ENCODE measurements at places on chromosomes 2 and 18.

- DNase-seq, result no peak
Observed at GRCh38 chr2:105384216-105384615, 14.6 kb downstream of the FHL2 start.

- DNase-seq, result no peak
Observed at GRCh38 chr2:105373344-105373781, 25.5 kb downstream of the FHL2 start.

GRCh38 chr2:33246432-33246831, 230.0 kb upstream of the RASGRP3 start:
- no peak for DNase-seq

DNA sequence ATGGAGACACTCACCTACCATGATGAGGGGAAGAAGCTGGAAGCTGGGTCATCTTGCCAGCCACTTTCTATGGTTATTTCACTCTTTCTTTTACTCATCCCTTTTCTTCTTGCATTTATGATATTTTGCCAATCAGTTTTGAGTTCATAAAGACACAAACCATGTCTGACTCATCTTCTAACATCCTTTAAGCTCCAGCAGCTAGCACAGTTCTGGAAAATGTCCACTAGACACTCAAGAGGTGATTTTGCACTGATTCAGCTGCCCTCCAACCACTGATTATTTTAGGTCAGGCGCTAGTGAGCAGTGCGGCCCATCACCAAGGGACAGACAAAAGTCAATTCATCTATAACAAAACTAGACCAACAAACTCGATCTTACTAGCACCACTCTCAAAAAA, 537.1 kb upstream of the ID2 start:
- no peak for DNase-seq

- DNase-seq, result no peak
Observed at GRCh38 chr2:219626540-219626939, 890 bp upstream of the SLC4A3 start.

GRCh38 chr18:57804557-57804956, 1.4 kb upstream of the ATP8B1 start:
- no peak for DNase-seq

GRCh38 chr2:178452870-178453269, 1.7 kb downstream of the PJVK start:
- no peak for DNase-seq

GRCh38 chr2:111923276-111923804, 24.9 kb downstream of the MERTK start:
- no peak for DNase-seq

DNA sequence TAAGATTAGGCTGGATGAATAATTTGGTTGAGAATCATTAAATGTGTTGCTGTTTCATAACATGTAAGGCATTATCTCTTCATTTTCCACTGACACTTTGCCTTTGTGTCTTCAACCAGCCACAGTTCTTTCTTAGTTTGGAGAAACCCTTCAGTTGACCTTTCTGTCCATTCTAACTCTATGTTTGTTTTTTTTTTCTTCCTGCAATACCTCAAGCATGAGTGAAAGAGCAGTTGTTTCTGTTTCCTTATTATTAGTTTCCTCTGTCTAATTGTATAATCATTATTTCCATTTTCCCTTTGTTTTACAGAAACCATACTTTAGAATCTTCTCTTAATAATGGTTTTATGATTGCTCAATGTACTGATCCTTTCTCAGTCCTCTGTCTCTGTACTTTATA, 25.6 kb downstream of the HADHB start:
- DNase-seq, result no peak

- no peak for DNase-seq
Observed at GRCh38 chr2:189582140-189582808, 1.7 kb upstream of the SLC40A1 start.

DNA sequence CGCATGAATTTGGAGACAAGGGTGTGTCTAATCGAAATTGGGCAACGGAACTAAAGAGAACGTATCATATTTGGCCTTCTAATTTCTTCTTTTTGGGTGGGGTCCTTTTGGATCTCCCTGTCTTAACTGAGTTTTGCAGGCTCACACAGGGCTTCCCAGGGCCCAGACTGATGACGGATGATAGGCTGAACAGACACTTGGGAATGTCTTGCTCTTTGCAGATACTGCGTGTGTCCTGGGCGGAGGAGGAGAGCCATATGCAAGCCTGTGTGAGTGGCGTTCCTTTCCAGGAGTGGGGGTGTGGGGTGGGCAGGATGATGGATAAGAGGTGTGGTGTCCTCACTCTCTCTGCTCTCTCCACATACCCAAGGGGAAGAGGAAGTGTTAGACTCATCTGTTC, 40.1 kb downstream of the TNP1 start:
- DNase-seq, result no peak

- no peak for DNase-seq
Observed at GRCh38 chr2:9961013-9961412, 9.5 kb downstream of the GRHL1 start.

DNA sequence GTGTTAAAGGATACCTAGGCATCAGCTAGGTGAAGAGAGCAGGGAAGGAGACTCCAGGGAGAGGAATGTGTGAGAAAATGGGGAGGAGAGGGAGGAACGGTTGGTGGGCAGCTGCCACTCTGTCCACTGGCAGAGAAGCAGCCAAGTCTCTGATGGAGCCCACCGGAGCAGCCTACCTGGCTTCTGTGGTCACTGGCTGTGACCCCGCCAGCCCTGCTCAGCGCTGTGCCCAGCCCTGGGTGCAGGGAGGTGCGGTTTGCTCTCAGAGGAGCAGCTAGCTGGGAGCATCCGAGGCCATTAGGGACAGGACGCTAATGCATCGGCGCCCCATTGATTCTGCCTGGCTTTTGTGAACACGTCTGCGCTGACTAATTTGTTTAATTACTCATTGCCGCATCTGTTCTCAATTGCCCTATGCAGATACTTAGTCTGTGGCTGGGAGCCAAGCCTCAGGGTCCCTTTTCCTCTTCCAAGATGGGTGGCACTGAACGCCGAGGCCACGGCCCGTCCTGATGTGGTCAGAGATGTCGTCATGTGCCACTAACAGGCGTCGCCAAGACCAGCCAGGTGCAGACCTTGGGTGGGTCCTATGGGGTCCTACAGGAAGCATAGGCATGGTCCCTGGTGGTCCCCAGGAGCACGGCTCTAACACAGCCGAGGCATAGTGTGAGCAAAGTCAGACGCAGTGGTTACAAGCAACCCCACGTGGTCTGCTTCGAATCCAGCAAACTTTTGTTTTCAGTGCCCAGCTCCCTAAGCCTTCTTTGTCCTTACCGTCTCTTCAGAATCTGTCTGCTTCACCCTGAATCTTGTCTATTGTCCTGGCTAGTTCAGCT, 82.0 kb downstream of the RRM2 start:
- DNase-seq, result no peak

GRCh38 chr18:10035281-10035991, 121.6 kb downstream of the VAPA start:
- no peak for DNase-seq

GRCh38 chr2:221554769-221555493, 17.2 kb downstream of the EPHA4 start:
- no peak for DNase-seq

GRCh38 chr2:179768765-179769164, 92.6 kb downstream of the ZNF385B start:
- DNase-seq, result no peak

DNA sequence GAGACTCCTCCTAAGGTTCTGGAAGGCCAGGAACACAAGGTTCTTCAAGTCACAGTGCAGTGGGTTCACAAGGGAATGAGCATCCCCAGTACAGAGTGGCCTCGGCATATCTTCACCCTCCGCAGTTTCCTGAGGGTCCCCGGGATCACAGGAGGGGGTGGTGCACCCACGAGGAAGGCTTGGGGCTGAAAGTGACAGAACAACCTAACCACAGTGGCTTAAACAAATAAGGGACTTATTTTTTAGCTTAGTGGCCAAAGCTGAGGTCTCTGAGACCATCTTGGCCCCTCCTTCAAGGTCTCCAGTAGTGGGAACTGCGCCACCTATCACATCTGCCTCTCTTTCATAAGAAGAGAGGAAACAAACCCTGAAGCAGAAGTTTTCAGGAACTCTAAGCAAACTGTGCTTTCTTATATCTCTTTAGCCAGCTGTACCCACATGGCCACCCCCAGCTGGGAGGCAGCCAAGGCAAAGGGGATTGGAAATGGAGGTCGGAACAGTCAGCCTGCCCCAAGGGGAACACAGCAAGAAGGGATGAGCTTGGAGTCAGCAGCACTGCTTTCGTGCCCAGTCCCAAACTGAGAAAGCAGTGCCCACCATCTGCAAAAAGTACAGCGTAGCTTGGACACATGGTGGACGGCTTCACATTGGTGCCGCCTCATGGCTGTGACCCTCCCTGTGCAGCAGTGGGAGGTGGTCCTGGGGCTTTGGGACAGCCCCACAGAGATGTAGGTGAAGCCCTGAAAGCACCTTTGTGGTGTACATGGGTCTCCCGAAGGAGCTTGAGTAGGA, 260.0 kb upstream of the ID2 start:
- DNase-seq, result no peak

GRCh38 chr18:28837100-28837499, 660.2 kb upstream of the CDH2 start:
- DNase-seq, result no peak

DNA sequence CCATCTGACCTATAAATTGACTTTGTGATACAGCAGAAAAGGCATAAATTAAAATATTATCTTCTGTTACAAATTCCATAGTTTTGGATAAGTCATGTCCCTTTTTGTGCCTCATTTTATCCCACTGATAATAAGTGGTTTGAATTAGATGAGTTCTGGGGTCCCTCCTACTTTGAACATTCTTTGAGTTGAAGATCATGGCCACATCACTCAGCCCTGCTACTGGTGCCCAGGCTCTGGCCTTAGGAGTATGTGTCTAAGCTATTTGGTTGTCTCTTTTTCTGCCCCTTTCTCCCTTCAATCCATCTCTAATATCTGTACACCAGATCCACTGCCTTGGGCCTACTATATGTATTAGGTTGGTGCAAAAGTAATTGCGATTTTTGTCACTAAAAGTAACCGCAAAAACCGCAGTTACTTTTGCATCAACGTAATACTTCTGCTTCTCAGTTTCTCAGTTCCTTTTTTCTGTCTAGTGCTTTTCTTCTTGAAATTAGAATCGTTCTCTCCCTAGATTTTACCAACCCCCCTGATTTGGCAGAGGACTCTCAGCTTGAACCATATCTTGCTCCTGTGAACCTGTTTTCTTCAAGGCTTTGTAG, 362.5 kb upstream of the TNP1 start:
- DNase-seq, result no peak

DNA sequence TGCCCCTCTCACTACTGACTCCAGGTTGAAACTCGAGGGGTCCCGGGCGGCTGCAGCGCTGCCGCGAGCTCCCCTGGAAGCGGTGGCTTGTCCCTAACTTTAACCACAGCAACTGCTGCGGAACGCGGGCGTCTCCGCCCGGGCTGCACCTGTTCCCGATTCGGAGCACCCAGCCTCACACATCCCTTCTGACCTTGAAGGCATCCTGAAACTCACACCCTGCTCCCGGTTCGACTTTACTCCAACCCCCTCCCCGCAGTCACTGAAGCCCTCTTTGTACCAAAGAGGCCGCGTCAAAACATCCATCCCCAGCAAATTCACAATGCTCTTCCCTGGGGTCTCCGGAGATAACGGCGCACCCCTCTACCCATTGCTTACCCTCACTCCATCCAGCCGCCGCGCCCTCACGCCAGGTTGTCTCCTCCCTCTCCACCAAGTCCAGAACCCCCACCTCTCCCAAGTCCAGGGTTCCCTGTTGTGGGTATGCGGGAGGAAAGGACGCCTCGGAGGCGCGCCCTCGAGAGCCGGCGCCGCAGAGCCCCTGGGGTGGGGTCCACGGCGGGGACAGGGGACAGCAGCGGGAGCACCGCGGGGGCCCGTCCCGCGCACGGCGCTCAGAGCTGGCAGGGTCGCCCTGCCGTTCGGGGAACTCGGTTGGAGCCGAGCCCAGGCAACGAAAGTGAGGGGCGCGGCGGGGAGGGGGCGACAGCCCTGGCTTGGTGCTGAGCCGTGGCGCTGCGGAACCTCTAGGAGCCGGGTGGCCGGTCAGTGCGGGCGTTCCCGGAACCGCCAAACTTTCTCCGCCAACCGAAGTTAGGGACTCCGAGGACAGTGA, 934 bp downstream of the MYO5B start:
- DNase-seq, result peak; percentile 2

DNA sequence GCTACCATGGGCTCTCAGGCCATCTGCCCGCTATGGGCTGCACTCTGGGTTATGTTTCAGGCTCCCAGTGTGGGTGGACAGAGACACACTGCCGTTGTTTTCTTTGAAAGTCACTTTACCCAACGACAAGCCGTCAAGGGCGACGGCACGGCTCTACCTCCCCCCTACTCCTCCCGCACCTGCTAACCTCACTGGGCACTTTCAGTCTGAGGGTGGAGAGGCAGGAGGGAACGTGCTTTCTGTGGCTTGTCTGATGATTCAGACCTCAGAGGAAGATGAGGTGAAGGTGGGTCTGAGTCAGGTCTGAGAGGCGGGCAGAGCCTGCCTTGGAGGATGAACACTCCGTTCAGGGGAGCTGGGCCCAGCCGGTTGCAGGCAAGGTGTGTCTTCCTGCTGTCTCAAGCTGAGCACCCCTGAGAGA, 147.6 kb upstream of the HDAC4 start:
- DNase-seq, result peak; percentile 85

- peak; percentile 97 for DNase-seq
Observed at GRCh38 chr2:27086090-27086723, 365 bp upstream of the KHK start.

All from activated T-cell treated with anti-CD3 and anti-CD28 coated beads, Interleukin-2, amount 50 U/mL, for 72 hours (primary cell).